Muscle of leg (tissue), 16 donors: ENCODE measurements at places on chromosomes 3 and 15.

DNA sequence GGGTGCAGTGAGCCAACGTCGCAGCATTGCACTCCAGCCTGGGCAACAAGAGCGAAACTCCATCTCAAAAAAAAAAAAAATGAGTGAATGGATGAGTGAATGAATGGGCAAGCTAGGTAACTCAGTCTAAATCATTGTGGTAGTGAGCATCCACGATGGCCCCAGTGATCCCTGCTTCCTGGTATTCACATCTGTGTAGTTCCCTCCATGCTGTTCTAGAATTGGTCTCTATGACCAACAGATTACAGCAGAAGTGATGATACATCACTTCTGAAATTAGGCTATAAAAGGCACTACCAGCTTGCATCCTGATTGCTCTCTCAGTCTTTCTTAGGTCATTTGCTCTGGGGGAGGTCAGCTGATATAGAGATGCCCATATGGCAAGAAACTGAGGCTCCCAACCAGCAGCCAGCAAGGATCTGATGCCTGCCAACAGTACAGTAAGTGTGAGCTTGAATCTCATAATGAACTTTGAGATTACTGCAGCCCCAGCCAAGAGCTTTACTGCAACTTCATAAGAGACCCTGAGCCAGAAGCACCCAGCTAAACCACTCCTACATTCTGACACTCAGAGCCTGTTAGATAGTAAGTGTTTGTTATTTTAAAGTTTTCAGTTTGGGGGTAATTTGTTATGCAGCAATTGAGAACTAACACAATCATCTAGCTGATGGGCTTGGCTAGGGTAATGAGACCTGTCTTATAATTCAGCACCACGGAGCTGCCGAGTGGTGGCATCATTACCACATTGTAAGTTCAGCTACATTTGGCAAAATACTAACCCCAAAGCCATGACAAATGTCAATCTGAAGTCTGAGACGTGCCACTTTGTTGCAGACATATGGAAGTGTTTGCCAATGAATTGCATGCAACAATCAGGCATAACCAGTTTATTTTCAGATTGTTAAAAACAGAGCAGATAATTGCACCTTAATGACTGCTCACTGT lies 53.0 kb downstream of the KLHL6 start:
- peak; percentile 36 for DNase-seq

- no peak for DNase-seq
Observed at GRCh38 chr15:58378241-58379085, 53.3 kb upstream of the LIPC start.

DNA sequence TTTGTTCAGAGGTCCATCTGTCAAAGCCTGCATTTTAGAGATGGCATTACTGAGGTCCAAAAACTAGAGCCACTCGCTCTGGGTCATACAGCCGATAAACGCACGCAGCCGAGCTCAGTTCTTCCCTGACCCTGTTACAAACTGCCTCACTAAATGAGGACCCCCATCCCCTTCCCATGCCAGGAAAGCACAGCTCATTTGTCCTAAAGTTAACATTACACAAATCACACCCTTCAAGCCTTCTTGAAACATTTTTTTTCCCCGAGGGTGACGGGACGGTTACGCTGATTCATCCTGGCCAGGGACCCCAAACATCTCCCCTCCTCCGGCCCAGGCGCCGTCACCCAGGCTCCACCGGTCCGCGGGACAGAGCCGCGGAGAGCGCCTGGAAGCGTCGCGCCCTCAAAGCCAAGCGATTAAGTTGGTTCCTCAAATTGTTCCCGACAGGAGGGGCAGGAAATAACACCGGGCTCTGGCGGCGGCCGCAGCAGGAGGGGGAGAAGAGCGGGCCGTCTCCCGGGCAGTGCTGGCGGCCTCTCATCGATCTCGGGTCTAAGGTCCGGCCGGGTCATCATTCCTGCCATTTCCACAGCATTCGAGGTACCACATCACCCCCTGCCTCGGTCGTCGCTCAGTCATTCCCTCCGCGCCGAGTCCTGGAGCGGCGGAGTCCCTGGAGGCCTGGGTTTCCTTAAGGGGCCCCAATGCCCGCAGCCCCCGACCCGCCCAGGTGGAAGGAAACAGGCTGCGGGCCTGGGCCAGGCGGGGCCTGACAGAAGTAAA lies 619 bp upstream of the CMTM8 start:
- DNase-seq: peak; percentile 50

- DNase-seq: peak; percentile 69
Observed at GRCh38 chr3:47780741-47781684, 680 bp downstream of the SMARCC1 start.

DNA sequence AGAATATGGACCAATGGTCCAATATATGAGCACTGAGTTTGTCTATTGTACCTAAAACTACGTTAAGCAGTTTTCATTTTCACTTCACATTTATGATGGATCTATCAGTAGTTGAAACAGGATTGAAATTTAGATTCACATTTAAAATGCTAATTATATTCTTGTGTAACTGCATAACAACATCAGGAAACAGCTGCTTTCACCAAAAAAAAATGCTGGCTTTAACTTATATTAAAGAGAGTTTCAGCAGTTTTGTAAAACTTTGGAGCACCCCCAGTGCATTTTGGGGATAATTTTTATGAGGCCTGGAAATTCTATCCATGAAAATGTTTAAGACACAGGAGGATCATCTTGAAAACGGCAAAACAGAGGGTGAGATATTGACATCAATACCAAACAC lies 142.8 kb upstream of the ROBO2 start:
- DNase-seq: no peak

DNA sequence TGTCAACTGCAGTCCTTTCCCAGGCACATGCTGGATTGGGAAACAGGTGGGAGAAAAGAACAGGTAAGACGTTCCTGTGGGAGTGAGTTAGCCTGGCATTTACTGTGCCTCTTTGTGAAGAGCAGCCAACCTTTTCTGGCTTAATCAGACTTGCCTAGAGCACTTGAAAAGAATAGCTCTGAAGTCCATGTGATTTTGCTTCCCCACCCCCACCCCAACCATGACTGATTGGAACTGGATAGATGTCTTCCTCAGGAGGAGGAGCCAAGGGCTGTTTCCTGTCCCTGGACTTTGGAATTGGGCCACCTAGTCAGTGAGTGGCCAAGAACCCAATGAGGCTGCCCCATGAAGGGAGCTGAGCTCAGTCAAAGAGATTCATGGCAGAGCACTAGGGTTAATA lies 4.7 kb upstream of the TMEM41A start:
- no peak for DNase-seq

DNA sequence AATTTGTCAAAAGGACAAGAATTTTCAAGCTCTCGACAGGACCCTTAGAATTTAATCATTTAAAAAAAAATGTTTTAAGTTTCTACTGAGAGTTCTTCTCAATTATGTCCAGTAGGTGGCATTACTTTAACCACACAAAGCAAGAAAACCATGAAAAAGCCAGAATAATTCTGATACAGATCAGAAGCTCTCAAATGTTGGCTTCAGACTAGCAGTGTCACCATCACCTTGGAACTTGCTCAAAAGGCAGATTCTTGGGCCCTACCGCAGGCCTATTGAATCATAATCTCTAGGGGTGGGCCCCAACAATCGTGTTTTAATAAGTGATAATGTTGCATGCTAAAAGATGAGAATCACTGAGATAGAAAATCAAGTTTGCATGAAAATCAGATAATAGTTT lies 99.5 kb upstream of the KCNMB2 start:
- DNase-seq: peak; percentile 77

- DNase-seq: peak; percentile 23
Observed at GRCh38 chr3:153567556-153567955, 405.5 kb downstream of the RAP2B start.

GRCh38 chr3:196220587-196220986 lies 4.3 kb downstream of the SLC51A start:
- peak; percentile 58 for DNase-seq

GRCh38 chr3:8336456-8336855 lies 165.2 kb upstream of the LMCD1 start:
- DNase-seq: no peak

- DNase-seq: peak; percentile 0
Observed at GRCh38 chr3:180416111-180416594, 185.8 kb upstream of the TTC14 start.

DNA sequence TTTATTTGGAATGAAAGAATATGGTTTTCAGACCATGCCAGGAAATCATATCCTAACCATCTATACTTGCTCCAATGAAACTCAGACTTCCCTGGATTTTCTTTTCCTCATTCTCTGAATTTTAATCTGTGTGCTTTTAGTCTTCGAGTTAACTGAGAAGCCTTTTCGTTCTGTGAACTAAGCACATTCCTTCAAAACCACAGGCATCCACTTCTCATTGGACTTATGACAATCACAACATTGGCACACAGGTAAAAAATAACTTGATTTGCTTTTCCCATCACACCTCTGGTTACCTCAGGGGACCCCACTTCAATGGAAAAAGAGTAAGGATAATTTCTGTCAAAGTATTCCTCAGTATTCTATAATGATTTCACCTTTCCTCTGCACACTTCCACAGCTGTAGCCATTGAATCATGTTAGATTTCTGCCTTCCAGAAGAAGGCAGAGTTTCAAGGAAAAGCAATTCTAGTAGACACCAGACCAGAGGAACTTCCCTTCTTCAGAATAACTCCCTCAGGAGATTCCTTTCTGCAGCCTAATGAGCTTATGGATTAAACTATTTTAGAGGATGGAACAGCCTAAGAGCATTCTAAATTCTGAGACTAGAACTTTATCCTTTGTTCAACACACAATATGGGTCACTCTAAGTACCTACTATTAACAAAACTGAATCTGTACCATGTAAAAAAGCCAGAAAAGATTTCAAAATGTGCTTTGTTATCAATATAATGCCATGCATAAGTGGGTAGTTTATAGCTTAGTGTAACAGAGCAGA lies 15.9 kb downstream of the COMMD2 start:
- DNase-seq: no peak

- DNase-seq: no peak
Observed at GRCh38 chr3:59270209-59270608, 220.4 kb upstream of the CFAP20DC start.
